ENCODE measurements at places on chromosomes 3 and 15.

DNA sequence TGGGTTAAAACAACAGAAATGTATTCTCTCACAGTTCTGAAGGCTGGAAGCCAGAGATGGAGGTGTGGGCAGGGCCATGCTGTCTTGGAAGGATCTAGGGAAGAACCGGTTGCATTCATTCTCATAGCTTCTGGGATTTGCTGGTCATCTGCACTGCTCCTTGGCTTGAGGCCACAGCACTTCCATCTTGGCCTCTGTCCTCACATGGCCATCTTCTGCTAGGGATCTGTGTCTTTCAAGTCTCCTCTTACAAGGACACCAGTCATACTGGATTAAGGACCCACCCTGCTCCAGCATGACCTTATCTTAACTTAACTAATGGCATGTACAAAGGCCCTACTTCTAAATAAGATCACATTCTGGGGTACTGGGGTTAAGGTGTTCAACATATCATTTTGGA, 47.7 kb downstream of the RPLP1 start:
- DNase-seq, result no peak

DNA sequence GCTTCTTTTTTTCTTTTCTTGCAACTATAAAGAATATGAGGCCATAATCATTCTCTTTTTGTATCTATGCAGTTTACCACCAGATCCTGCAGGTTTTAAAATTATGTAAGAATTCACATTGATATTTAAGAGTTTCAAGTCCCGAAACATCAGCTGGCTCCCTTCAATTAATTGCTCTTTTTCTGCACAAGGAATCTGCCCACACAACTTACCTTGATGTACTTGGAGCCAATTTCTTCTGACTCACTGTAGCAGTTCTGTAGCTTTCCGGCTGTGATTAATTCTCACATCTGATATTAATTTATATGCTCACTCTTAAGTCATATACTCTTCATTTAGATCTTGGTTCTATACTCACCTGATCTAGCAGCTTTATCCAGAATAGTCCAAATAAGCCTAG, 781.8 kb downstream of the CADM2 start:
- no peak for DNase-seq

GRCh38 chr3:161508852-161509477, 12.4 kb downstream of the OTOL1 start:
- DNase-seq, result no peak

DNA sequence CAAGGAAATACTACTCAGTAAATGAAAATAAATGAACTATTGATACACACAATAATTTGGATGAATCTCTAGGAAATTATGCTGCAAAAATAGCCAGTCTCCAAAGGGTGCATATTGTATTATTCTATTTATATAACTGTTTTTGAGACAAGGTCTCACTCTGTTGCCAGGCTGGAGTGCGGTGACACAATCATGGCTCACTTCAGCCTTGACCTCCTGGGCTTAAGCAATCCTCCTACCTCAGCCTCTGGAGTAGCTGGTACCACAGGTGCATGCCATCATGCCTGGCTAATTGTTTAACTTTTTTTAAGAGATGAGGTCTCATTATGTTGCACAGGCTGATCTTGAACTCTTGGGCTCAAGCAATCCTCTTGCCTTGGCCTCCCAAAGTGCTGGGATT, 12.5 kb downstream of the KLHDC8B start:
- DNase-seq, result no peak

GRCh38 chr3:43296565-43296964, 10.2 kb downstream of the SNRK start:
- no peak for DNase-seq

All from GM12892 (cell line).